ENCODE measurements at places on chromosomes 11 and 22.

- no peak for DNase-seq
Measured at GRCh38 chr11:64095949-64096348, 60.2 kb downstream of the FLRT1 start.

DNA sequence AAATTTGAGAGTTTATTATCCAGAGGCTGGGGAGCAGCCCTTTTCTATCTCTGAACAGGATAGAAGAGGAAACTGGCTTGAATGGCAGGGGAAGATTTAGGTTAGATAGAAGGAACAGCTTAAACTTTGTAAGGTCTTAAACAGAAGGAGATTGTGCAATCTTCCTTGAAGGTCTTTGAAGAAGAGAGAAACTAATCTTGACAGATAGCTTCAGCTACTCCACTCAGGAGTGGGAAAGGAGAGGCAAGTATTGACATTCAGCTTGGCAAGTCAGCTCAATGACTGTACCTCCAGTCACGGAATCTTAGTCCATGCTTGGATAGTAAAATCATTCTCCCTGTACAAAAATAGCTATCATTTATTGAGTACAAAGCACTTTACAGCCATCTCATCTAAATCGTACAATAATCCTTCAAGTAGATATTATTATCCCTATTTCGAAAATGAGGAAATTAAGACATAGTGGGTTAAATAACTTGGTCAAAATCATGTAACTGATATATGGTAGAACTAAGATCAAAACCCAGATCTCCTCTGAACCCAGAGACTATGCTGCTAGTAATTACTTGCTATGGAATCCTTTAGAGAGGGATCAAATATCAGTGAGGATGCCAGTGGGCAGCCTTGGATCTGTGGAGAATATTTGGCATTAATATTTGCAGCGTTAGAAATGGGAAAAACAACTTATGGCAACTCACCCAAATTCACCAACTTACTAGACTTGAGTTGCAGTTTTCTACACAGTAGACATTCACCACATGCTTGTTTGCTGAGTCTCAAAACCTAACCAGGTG is 14.6 kb downstream of the C11orf97 start:
- no peak for DNase-seq

GRCh38 chr11:12175694-12176241 is 65.4 kb downstream of the MICAL2 start:
- peak; percentile 84 for DNase-seq

GRCh38 chr11:103091064-103091800 is 728 bp downstream of the DCUN1D5 start:
- peak; percentile 23 for DNase-seq

- DNase-seq, result no peak
Measured at GRCh38 chr22:20786048-20786447, 12.1 kb downstream of the SERPIND1 start.

GRCh38 chr22:48856308-48856615 is 971.4 kb downstream of the BRD1 start:
- DNase-seq, result no peak

DNA sequence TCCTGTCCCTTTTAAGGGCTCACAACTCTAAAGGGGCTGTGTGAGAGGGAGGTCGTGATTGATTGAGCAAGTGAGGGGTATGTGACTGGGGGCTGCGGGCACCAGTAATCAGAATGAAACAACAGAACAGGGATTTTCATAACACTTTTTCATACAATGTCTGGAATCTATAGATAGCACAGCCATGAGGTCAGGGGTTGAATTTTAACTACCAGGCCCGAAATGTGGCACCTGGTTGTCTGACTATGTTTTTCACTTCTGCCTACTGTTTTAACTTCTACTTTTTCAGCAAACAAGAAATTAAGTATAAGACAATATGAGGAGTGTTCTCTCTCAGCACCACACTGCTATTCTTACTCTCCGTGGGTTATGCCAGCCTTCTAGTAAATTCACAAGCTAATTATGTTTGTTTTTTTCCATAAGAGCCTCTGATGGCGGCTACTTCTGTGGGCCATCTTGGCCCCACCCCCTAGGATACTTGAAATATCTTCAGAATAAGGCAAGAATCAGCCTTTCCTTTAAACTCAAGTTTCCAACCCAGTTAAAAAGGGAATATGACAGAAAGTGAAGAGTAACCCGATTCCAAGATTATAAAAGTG is 552.8 kb upstream of the CHORDC1 start:
- DNase-seq, result no peak

DNA sequence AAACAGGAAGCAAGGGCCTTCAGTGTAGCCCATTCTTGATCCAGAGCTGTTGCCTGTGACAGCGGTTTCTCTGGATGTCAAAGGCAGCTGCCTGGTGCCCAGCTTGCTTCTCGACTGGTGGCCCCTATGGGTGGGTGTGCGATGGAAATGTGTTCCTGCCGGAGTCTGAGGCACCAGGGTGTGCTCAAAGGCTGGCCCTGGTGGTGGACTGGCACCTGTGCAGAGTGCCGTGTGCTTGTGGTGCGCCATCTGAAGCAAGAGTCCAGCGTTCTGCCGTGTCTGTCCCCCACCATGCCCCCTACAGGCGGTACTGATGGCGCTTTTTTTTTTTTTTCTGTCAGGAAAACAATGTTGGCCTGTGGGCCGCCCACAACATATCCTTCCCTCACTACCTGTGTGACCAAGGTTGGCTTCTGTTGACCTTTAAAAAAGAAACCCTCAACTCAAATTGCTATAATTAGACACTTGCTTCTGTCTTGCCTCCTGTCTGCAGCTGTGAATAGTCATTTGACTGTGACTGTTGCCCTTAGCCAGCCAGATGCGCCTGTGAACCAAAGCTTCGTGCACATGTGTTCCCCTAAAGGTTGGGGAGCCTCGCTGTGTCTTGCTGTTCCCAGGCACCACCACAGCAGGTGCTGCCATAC is 4.7 kb upstream of the RANBP1 start:
- DNase-seq, result no peak

DNA sequence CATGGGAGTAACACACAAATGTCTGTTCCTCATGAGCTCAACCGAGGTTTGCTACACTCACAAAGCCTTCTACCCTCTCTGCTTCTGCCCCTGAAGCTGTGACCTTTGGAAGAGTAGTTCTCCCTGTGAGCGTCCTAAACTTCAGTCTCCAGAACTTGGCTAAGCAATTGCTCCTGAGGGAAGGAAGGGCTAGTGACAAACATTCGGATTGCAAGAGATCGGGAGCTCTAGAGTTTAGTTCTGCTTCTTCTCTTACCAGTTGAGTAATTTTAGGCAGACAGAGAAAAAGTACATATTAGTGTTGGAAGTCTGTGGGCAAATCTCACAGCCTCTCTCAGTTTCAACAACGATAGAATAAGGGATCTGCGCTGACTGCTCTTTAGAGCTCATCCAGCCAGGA is 27.3 kb upstream of the ELF5 start:
- no peak for DNase-seq

- DNase-seq, result no peak
Measured at GRCh38 chr11:64763526-64764039, 3.8 kb upstream of the PYGM start.

GRCh38 chr11:80163011-80163410 is 722.2 kb upstream of the TENM4 start:
- peak; percentile 8 for DNase-seq

- no peak for DNase-seq
Measured at GRCh38 chr11:130220311-130221035, 60.9 kb downstream of the ST14 start.

- DNase-seq, result no peak
Measured at GRCh38 chr22:39238101-39238466, 6.7 kb downstream of the PDGFB start.

DNA sequence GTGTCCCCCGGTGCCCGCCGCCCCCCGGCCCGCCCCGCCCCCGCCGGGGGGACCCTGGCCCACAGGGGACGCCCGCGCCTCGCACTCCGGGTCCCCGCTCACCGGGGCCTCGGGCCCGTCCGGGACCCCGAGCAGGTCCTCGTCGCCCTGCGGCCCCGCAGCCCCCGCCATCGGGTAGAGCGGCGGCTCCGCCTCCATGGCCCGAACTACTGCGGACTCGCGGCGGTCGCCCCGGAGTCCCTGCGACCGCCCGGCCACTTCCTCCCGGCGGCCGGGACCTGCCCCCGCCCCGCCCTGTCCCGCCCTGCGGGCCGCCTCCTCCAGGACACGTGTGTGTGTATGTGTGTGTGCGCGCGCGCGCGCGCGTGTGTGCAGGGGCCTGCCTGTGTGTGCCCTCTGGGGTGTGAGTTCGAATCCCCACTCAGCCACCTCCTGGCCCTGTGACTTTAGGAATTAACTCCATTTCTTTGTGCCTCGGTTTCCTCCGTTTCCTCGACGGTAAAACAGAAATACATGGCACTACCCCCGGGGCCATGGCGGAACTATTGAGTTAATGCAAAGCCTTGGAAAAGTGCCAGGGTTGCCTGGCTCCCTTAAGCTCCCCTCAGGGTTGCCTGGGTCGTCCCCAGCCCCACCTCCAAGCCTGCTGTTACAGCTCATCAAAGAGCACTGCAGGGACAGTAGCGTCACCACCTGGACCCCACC is at the start of gene UNC93B1:
TSS of gene UNC93B1 (minus strand) at position 252 of the 705 bp plus-strand sequence. CDS start at position 198, 54 bp downstream.
- peak; percentile 65 for DNase-seq

- peak; percentile 75 for DNase-seq
Measured at GRCh38 chr11:47269829-47270305, at the start of gene MADD. MADD (plus strand) TSS chr11:47270133.

GRCh38 chr22:49785841-49786471 is 41.7 kb downstream of the BRD1 start:
- no peak for DNase-seq

GRCh38 chr11:26579683-26580082 is 7.6 kb upstream of the MUC15 start:
- no peak for DNase-seq

DNA sequence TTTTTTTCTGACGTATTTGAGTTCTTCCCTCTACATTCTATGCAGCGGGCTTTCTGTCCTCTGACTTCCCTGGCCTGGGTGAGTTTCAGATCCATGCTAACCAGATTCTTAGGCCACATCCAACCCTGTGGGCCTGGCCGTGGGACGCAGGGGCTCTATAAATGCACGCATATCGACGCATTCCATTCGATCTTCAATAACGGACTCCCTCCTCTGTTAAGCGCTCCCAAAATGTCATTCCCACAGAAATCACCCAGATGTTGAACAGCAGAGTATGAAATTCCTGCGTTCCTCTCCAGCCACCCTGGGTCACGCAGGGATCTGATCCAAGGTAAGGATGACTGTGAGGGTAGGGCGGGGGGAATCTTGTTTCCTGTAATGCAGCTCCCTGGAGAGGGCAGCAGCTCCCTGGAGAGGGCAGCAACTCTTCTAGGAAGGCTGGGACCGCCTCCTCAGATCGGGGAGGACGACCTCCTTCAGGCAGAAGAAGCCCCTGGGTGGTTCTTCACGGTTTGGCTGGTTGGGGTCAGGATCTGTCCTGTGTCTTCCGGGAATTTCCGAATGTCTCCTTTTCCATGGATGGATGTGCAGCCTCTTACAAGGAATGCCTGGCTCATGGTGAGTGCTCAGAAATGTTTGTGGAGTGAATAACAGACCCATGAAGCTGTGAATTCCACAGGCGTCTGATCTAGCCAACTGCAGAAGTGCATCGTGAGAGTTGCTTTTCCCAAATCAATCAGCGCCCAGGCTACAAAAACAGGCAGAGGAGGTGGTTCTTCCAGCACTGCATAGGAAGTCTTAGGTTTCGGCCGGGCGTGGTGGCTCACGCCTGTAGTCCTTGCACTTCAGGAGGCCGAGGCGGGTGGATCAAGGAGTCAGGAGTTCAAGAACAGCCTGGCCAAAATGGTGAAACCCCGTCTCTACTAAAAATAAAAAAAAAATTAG is 12.2 kb downstream of the MRGPRD start:
- peak; percentile 26 for DNase-seq

DNA sequence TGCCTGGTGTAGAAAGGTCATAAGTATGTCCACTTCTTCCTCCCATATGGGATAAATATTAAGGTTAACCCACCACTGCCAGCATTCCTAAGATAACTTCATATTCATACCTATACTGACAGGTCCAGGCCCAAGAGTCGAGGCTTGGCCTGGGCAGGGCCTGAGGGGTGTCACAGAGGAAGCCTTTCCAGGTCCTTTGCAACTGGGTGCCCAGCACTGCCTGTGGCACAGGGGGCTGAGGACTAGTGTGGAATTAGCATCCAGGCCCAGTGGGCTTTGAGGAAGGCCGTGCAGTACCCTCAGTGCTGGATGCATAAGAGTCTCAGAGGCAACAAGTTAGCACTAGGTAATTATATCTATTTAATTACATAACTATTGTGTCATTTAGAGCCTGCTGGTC is 65.4 kb downstream of the PKNOX2 start:
- DNase-seq, result no peak

GRCh38 chr11:57868491-57868890 is 106.9 kb downstream of the CTNND1 start:
- DNase-seq, result no peak

GRCh38 chr11:76962583-76963416 is 71.4 kb upstream of the B3GNT6 start:
- DNase-seq, result no peak

GRCh38 chr22:35728639-35729308 is 11.1 kb downstream of the APOL5 start:
- DNase-seq, result no peak

DNA sequence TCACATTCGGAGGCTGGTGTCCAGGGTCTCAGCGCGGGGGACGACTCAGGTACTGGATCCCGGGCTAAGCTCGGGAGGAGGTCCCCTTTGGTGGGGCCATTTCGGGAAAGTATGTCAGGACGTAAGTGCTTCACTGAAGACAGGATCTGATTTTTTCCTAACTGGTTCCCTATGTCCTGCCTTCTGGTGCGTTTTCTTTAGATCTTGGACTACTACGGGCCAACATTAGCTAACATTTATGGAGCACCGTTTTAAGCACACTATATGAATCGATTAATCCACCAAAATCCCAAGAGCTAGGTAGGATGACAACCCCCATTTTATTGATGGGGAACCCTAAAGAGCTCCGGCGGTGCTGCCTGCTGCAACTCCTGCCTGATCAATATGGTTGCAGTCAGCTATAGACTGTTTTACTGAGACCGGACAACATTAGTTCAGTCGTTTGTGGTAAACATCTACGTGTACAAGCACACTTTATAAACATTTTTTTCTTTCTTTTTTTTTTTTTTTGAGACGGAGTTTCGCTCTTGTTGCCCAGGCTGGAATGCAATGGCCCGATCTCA is 17.0 kb upstream of the WDR74 start:
- no peak for DNase-seq

DNA sequence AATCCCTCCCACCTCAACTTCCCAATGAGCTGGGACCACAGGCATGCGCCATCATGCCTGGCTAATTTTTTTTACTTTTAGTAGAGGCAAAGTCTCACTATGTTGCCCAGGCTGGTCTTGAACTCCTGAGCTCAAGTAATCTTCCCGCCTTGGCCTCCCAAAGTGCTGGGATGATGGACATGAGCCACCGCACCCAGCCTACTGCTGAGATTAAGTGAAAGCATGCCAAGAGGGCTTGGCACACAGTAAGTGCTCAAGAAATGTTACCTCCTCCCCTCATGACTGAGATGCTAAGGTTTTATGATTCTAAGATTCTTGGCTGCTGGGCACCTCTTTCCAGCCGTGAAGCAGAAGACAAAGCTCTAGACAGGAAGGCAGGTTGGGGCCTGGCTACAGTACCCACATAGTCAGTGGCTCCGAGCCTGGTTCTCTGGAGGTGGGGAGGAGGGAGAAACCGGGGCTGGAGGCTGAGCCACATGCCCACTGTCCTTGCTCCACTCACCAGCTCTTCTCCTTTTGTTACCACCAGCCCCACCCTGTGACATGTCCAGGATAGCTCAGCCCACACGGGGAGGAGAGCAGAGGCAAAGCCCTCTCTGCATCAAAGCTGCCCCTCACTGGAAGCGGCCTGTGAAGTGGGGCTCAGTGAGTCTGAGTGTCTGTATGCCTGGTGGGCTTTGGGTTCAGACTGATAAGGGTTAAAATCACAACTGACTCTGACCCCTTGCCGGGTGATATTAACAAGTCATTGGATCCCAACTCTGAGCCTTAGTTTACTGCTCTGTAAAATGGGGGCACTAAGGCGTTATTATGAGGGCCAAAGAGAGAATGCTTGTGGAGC is 12.9 kb downstream of the ARHGEF17 start:
- peak; percentile 87 for DNase-seq

GRCh38 chr11:56849250-56849649 is 100.8 kb upstream of the OR9G4 start:
- no peak for DNase-seq

Data from fibroblast of the aortic adventitia (primary cell).